ENCODE measurements at places on chromosomes 1 and 21.

DNA sequence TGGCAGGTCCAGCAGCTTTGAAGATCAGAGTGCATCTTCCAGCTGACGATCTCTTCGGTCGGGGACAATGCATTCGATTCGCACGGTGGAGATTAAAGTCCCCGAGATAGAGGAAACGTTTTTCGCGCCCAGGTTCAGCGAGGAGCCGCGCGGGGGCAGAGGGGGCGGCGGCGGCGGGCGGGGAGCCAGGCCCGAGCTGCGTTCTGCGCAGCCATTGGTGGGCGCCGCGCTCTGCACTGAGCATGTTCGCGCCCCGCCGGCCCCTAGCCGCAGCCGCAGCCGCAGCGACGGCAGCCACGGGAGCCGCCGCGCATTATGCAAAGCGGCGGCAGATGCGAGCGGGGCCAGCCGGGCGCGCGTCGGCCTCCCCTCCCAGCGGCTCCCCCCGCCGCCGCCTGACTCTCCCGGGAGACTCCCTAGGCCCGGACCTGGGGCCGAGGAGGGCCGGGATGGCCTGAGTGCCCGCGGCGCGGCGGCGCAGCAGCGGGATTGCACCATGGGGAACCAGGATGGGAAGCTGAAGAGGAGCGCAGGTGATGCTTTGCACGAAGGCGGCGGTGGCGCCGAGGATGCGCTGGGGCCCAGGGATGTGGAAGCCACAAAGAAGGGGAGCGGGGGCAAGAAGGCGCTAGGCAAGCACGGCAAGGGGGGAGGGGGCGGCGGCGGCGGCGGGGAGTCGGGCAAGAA, at the start of gene FMN2:
TSS of gene FMN2 (plus strand) at position 270 of the 687 bp plus-strand sequence. CDS start at position 497, 227 bp downstream.
- no peak for DNase-seq

- DNase-seq = no peak
Measured at GRCh38 chr1:154474802-154475201, 27.2 kb upstream of the TDRD10 start.

GRCh38 chr1:172469717-172470116, 25.8 kb upstream of the PIGC start:
- DNase-seq = no peak

DNA sequence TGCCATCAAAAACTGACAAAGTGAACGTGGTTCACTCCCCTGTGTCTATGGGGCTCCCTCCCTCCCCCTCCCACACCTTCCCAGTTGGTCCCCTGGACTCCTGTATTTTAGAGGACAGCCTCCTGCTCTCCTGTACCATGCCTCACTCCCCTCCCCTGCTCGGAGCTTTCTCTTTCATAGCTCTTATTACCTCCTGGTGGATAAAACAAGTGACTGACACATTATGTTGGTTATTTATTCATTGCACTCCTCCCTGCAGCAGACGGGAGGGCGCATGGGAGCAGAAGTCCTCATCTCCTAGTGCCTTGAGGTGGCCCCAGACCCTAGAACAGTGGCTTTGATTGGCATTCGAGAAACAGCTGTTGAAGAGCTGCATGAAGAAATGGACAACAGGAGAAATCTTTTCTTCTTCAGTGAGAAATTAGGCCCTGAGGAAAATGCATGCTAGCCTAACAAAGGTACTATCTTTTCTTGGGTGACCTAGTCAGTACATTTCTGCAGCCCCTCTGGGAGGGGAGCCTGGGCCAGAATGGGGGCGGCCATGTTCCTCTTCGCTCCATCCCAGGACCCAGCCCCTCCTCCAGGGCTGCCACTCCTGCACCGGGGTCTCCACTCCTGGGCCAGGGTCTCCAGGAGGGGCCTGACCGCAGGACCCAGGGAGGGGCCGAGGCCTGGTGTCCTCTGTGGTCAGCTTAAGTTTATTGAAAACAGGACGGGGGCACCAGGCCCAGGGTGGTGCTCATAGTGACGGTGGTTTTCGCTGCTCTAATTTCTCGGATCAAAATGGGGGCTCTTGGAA, 1.2 kb upstream of the TFF1 start:
- DNase-seq = no peak

- DNase-seq = no peak
Measured at GRCh38 chr21:35819134-35819533, 241.2 kb downstream of the SETD4 start.

DNA sequence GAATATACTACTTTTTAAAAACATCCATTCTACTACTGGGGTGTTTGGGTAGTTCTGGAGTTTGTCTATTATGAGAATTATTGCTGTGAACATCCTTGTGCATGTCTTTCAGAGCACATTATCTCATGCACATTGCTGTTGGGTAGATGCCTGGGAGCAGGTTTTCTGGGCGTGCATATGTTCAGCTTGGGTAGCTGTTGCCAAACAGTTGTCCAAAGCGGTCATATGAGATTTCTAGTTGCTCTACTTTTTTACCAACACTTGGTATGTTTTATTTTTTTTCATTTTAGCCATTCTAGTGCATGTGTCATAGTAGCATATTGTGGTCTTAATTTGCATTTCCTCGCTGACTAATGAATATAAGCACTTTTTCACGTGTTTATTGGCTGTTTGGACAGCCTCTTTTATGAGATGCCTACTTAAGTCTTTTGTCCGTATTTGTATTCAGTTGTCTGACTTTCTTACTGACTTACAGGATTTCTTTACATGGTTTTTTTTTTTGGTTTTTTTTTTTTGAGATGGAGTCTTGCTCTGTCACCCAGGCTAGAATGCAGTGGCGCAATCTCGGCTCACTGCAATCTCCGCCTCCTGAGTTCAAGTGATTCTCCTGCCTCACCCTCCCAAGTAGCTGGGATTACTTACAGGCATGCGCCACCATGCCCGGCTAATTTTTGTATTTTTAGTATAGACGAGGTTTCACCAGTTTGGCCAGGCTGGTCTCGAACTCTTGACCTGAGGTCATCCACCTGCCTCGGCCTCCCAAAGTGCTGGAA, 18.1 kb downstream of the ZDHHC18 start:
- DNase-seq = no peak

DNA sequence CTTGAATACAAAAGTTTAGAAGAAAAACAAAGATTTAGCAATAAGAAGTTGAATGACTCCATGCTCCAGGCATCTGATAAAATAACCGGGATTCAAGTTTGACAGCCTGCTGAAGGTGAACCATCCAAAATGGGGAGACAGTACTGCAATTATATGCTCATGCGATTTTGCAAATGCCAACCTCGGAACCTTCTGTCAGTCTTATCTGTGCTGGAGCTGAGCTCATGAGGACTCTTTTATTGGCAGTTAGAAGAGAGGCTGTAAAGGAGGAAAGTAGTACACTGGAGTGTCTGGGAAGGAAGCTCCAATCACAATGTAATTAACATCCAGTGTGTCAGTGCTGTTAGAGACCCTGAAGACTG, 170.0 kb downstream of the GALNT2 start:
- DNase-seq = no peak

DNA sequence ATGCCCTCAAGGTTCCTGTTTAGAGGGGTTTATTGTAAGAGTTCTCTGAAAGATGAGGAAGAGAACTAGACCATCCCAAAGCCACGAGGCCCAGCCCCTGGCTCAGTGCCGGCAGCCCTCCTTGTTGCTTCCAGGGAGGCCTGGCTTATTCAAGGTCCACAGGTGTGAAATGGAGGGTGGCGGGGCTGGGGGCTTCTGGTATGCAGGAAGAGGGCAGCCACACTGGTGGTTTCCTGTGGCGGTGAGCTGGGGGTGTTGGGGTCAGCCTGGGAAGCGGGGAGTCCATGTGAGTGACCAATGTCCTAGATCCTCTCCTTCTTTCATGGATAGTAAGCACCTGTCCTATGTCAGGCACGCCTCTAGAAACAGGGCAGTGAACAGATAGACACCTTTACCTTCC, 138.2 kb downstream of the CAMTA1 start:
- peak; percentile 50 for DNase-seq

DNA sequence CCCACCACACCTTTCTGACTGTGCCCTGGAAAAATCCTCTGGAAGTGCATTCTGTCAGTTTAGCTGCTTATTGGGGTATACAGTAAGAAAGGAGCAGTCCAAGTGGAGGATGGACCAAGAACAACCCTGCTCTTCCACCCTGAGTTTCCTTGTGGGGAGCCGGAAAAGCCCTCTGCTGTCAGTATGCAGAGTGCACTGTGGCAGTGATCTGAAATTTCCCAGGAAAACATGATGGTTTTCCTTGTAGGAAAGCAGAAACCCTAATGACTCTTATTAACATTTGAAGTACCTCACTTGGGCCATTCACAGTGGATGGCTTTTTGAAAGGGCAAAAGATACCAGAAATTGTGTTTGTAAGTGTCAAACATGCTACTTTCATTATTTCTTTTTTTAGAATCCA, 20.5 kb downstream of the ELAVL4 start:
- no peak for DNase-seq

GRCh38 chr1:66933887-66934700, 9.3 kb downstream of the MIER1 start:
- DNase-seq = no peak

GRCh38 chr1:66418021-66418420, 115.9 kb upstream of the SGIP1 start:
- no peak for DNase-seq

GRCh38 chr1:198253259-198253658, 96.5 kb downstream of the NEK7 start:
- DNase-seq = no peak

DNA sequence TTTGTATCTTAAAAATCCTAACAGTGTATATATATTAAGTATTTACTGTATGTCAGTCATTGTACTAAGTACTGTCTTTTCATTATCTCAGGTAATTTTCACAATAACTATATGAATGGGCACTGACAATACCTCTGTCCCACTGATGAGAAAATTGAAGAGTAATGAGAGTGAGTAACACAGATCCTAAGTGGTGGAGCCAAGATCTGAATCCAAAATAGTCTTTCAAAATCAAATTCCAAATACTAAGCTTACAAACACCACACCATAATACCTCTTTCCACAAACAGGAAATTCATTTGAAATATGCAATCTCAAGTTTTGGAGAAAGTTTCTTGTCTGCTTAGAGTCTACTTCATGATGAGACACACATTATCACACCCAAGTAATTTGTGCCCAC, 105.9 kb upstream of the EDEM3 start:
- no peak for DNase-seq

DNA sequence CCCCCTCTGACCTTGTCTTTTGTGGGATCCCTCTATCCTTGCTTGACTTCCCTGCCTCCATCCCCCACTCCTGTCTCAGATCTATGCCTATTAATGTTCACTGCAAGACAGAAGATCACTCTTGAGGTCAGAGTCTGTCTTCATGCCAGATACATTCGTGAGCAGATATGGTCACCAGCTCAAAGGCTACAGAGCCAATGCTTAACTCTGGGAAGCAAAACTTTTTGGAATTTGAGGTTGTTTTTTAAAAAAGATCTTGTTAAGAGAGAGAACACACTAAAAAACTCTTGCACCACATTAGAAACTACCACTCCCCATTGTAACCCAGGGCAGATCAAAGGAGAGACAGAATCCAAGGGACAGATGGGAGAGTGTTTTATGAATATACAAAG, 17.1 kb upstream of the A3GALT2 start:
- no peak for DNase-seq

- DNase-seq = no peak
Measured at GRCh38 chr1:222373216-222373615, 174.7 kb downstream of the HHIPL2 start.

GRCh38 chr1:23178414-23178813, 9.8 kb upstream of the LUZP1 start:
- DNase-seq = no peak

GRCh38 chr1:165189913-165190312, 166.6 kb downstream of the LMX1A start:
- DNase-seq = no peak

DNA sequence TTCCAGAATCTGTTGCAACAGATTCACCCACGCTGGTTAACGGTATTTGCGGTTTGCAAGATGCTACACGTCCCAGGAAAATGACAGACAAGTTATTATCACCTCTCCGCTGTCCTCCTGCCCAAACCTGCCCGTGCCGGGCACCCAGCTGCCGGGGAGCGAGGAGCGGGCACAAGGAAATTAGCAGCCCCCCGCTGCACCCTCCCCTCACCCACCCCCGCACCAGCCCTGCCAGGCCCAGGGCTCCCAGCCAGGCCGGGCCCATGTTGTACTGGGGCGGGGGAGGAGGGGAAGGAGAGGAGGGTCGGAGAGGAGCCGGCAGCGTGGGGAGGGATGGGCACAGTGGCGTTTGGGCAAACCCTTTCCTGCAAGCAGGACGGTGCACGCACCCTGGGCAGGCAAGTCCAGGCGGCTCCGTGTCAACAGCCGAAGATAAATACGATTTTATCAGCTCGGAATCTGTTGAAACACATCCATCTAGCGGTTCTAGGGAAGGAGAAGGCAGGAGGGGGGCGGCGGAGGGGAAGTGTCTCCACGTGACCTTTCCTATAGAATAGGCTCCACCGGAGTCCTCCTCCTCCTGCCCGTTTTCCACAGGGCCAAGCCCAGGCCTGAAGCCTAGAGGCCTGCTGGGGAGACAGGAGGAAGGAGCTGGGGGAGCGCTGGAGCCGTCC, 35.1 kb upstream of the CCDC27 start:
- DNase-seq = no peak

DNA sequence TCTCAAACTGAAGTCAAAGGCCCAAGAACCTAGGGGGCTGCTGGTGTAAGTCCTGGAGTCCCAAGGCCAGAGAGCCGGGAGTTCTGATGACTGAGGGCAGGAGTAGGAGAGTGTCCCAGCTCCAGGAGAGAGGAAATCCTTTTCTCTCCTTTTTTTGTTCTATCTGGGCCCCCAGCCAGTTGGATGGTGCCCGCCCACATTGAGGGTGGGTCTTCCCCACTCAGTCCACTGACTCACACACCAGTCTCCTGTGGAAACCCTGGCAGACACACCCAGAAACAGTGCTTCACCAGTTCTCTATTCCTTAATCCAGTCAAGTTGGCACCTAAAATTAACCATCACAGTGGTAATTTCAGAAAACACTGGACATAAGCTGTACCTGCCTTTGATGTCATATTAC, 12.7 kb upstream of the WDR26 start:
- no peak for DNase-seq

DNA sequence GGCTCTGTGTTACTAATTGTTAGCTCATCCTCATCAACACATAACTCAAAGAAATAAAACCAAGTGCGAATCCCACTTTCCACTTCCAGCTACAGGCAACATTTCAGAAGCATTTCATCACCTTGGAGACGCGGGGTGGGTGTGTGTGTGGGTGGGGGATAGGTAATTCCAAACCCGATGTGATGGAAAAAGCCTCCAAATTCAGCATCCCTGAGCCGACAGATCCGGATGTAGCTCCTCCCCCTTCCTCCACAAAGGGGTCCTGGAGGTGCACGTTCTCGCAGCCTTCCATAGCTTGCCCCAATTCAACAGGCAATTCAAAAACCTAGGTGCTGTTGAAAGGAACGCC, 486 bp downstream of the HSPA13 start:
- DNase-seq = no peak

DNA sequence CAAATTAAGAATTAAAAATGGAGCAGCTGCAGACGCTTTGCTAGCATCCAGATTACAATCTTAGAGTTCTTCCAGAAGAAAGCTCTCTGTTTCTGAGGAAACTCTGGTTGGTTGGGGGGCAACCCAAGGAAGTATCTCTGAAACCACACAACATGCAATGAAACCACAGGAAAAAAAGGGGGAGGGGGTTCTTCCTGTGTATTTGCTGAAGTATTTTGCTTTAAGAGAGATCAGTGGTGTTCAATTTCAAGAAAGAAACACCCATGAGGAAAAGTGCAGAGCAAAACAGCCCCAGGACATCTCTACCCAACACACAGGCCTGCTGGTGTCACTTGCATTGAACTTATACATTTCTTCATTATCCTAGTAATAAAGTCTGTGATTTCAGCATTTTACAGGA, 19.7 kb upstream of the TIAM1 start:
- no peak for DNase-seq

GRCh38 chr21:45901061-45901690, 80.4 kb upstream of the COL6A1 start:
- no peak for DNase-seq

Measured in left forelimb (tissue), 1 donor.